NCI-H82 (cell line): ENCODE measurements at places on chromosomes 5 and 9.

- no peak for DNase-seq
These were observed 591.6 kb upstream of the SGCD start for GRCh38 chr5:155735388-155735787.

DNA sequence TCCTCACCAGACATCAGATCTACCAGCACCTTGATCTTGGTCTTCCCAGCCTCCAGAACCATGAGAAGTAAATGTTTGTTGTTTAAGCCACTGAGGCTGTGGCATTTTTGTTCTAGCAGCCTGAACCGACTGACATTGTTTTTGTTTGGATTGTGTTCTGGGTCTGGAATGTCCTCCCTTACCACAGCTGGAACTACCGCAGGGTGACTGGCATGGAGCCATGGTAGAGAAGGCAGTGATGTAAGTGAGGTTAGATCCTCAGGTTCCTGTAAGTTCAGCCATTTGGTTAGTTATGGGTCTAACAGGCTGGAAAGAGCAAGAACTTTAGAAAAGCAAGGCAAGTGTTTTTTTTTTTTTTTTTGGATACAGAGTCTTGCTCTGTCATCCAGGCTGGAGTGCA, 209.3 kb downstream of the DAB2IP start:
- no peak for DNase-seq

GRCh38 chr9:35274993-35275392, 113.2 kb downstream of the UNC13B start:
- no peak for DNase-seq

- no peak for DNase-seq
These were observed 65.0 kb upstream of the FCN2 start for GRCh38 chr9:134815435-134816214.

GRCh38 chr9:133690081-133690561, 48.0 kb downstream of the SARDH start:
- DNase-seq = no peak

GRCh38 chr5:38926121-38926520, 80.3 kb downstream of the OSMR start:
- DNase-seq = no peak

GRCh38 chr9:130423272-130423671, 21.5 kb upstream of the ASS1 start:
- DNase-seq = no peak

- DNase-seq = no peak
These were observed 102.4 kb upstream of the PARP8 start for GRCh38 chr5:50564079-50564478.

DNA sequence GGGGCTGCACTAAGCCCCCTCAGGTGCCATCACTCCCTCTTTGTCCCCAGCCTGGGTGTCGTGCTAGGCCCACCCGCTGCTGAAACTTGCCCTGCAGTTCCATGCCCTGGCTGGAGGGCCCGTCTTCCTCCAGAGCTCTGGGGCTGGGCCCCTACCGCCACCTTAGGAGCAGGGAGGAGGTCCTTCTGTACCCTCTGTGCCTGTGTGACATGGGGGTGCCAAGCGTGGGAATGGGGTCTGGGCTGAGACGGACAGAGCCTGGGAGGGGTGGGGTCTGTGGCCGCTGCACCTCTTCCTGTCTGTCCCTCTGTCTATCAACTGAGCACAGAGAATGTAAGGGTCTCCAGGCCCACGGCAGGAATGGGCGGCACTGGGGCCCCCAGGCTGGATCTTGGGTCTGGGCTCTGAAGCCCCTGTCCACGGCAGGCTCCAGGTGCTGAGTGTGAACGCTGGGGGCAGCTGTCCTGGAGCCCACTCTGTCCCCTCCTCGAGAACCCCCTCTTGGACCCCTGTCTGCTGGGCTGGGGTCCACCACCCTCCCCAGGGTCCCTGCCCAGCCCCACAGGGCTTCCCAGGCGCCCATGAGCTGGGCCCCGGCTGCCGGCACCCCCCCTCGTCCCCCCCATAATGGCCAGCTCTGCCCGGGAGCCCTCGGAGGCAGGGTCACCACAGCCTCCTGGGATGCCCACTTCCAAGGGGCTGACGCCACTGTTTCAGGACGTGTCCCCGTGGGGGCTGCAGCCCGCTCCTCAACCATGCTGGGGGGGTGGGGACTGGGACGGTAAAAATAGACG, 15.8 kb upstream of the NRARP start:
- no peak for DNase-seq

GRCh38 chr9:18441261-18441660, 32.7 kb upstream of the ADAMTSL1 start:
- DNase-seq = no peak

- no peak for DNase-seq
These were observed 10.6 kb upstream of the MYO10 start for GRCh38 chr5:16946725-16947124.
